ENCODE measurements at places on chromosomes 5 and 9.

DNA sequence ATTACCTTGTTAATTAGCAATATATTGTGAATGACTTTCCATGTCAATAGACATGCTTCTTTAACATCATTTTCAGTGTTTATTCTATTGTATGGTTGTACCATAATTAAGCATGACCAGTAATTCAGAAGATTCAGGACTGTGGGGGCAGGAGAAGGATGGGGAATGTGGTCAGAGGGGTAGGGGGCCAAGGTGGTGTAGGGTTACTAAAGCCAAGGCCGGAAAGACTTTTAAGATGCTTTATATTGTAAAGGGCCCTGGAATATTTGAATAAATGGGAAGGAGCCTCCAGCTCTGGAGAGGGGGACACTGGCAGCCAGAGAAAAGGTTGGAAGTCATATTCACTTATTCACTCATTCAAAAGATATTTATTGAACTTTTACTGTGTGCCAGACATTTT, 115.7 kb downstream of the FGF18 start:
- no peak for DNase-seq

- no peak for DNase-seq
These were observed 59.8 kb downstream of the DOCK2 start for GRCh38 chr5:169696621-169697510.

- no peak for DNase-seq
These were observed 51.3 kb downstream of the LHFPL2 start for GRCh38 chr5:78597068-78597973.

DNA sequence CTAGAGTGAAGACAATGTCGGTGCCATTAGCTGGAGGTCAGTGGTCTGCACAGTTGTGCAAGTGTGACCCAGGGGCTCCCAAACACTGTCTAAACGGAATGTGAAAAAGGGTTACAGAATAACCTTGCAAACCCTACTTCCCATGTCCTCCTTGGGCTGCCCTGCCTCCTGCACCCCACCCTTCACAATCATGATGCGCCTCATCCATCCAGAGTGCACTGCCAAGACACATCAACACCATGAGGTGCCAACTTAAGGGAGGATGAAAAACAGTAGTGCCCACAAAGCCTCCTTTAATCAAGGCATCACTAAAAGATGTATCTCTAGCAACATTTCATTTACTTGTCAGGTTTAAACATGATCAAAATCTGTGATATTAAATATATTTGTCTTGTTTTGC, 87.1 kb downstream of the SETX start:
- DNase-seq = no peak

- DNase-seq = no peak
These were observed 25.6 kb upstream of the ANKRD31 start for GRCh38 chr5:75262271-75262670.

- DNase-seq = no peak
These were observed 18.0 kb downstream of the GABRA6 start for GRCh38 chr5:161703528-161703927.

DNA sequence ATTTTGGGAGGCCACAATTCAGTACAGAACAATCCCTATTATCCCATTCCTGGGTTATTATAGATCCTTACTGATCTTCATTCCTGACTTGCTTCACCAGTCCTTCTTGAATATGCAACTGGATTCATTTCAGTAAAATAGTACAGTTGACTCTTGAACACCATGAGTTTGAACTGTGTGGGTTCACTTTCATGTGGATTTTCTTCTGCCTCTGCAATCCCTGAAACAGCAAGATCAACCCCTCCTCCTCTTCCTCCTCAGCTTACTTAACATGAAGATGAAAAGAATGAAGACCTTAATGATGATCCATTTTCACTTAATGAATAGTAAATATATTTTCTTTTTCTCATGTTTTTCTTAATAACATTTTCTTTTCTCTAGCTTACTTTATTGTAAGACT, 8.3 kb upstream of the PDE8B start:
- DNase-seq = no peak

- no peak for DNase-seq
These were observed 253.7 kb downstream of the SPOCK1 start for GRCh38 chr5:137245438-137245837.

GRCh38 chr5:55037890-55038289, 13.8 kb downstream of the GZMK start:
- DNase-seq = no peak

DNA sequence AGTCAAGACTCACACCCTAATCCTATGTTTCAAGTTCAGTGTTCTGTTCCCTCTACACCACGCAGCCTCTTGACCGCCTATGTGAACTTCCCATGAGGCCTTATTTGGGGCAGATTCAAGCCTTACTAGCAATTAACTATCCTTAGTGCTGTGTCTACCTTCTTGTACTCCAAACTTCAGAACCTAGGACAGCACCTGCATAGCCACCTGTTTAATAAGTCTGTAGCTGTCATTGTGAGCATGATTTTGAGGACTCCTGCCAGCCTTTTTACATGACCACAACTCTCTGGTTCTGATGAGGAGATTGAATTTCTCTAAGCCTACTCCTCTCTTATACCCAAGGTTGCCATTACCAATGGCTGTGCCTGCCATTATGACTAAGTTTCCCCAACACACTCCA, 50.8 kb upstream of the PCSK1 start:
- no peak for DNase-seq

- DNase-seq = no peak
These were observed 173.7 kb upstream of the POU5F2 start for GRCh38 chr5:93915142-93915553.

DNA sequence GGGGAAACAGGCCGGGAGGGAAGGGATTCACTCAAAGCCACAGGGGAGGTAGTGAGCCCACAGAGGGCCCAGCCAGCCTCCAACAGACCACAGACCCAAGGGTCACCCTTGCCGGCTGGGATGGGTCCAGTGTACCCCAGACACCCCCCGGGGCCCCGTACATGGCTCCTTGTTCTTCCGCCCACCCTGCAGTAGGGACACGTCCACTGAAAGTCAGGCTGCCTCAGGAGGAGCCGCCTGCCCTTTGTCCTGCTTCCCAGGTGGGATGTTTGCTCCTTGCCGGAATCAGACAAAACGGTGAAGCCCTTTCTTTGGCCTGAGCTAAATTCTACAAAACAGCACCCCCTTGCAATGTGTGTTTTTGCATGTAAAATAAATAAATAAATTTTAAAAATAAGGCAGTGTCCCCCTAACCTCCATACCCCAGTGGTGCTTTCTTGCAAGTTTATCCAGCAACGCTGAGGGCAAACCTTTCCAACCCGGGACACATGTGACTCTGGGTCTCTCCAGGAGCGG, 25.8 kb downstream of the LHX3 start:
- no peak for DNase-seq

DNA sequence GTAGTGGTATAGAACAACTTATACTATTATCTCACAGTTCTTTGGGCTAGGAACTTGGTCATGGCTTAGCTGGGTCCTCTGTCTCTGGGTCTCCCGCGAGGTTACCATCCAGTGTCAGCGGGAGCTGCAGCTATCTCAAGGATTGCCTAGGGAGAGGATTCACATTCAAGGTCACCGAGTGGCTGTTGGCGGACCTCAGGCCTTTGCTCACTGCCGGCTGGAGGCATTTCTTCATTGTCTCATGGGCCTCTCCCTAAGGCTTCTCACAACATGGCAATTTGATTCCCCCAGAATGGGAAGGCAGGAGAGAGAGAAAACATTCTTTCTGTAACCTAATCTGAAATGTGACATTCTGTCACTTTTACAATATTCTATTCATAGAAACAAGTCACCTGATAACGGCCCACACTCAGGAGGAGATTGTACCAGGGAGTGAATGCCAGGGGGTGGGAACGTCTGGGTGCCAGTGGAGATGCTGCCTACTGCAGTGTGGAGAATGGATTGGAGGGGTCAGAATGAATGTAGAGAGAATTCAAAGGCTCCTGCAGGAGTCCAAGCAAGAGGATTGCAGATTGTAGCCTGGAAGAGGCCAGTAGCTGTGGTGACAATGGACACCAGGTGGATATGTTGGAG, 29.5 kb upstream of the ANKRD18A start:
- DNase-seq = no peak

GRCh38 chr5:124433170-124433569, 313.3 kb downstream of the ZNF608 start:
- DNase-seq = no peak

- no peak for DNase-seq
These were observed 13.6 kb upstream of the IL3 start for GRCh38 chr5:132046880-132047299.

GRCh38 chr5:38420246-38420645, 136.2 kb downstream of the LIFR start:
- no peak for DNase-seq

- no peak for DNase-seq
These were observed 3.8 kb downstream of the OLFML2A start for GRCh38 chr9:124780757-124781151.

DNA sequence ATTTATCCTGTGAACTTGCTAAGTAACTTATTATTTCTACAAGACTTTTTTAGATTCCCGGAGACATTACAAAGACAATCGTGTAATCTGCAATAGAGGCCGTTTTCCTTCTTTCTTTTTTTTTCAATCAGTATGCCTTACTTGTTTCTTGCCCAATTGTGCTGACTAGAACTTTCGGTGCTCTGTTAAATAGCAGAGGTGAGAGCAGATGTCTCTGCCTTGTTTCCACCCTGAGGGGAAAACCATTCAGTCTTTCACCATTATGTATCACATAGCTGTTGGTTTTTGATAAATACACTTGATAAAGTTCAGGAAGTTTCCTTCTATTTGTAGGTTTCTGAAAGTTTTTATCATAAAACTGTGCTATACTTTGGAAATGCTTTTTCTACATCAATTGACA, 10.3 kb downstream of the SPATA31E1 start:
- DNase-seq = no peak

GRCh38 chr9:84897362-84898094, 228.0 kb downstream of the NTRK2 start:
- DNase-seq = no peak

DNA sequence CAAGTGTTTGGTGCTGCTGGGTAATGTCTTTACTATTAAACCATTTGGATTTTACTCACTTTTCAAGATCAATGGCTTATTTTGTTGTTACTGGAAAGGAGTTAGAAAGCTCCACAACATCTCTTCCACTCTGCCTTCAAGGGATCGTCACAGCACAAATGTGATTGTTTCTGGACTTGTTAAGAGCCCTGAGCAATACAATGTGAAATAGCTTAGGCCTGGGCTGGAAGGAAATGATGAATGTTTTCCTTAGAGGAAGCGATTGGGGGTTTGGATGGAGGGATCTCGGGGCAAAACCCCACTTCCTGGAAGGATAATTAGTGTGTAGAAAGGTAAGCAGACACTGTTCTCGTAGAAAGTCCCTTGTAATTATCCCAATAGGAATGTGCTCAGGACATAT, 59.3 kb upstream of the MYO10 start:
- DNase-seq = no peak

GRCh38 chr5:23484096-23484495, 23.3 kb upstream of the PRDM9 start:
- DNase-seq = no peak

DNA sequence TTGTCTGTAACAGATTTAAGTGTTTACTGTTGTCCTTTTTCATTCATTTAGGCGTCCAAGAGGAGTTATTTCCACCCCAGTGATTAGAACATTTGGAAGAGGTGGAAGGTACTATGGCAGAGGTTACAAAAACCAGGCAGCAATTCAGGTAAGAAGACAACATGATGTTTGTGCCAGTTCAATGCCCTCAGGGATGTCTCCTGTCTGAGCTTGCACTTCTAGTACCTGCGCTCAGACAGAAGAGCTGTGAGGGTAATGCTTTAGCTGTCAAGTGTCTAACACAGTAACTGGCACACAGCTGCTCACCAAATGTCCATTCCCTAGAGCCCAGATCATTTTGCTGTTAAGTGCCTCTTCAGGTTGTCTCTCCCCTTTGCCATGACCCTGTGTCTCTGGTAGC, 14.2 kb upstream of the PHF2 start:
- DNase-seq = no peak

DNA sequence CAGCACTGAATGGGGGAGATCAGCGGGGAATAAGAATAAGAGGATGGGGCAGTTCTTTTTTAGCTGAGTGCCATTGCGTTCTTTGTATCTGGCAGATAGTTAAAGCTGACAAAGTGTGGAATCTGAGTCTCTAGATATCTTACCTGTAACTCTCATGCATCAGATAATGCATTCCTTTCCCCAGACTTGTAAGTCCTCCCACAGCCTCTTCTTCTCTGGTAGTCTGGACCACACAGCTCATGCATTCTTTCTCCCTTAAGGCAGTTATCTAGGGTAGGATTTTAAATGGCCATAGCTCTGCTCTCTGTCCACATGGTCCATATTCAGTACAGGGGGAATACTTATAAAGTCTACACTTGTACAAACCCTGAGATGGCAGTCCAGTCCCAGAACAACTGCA, 54.0 kb upstream of the FGF10 start:
- no peak for DNase-seq

GRCh38 chr9:19629488-19629887, 159.3 kb downstream of the SLC24A2 start:
- DNase-seq = no peak

- DNase-seq = no peak
These were observed at the start of gene LRRTM2 for GRCh38 chr5:138874771-138875551. Gene LRRTM2 (minus strand): TSS chr5:138875335. CDS start chr5:138874911, 424 bp downstream.

DNA sequence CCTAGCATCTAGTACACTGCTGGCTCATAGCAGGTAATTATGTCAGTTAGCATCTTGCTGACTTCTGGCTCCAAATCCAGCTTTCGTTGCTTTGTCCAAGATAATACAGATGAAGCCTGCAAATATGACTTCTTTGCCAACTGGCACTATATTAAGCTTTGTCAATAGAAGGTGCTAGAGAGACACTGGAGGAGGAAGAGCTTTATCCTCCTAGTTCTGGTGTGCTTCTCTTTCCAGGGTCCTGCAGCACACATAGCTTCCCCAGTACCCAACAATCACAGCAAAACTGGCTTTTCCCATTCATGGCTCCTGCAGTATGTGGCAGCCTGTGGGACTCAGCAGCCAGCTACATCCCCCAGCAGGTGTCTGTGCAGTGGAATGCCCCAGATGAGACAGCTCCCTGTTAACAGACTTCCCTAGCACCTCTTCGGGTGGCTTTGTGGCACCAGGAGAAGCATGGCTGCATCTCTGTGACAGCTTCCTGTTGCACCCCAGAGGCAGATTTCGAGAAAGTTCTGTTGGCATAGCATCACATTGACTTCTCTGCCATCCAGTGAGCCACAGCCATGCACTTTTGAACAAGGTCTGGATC, 147.8 kb downstream of the OXCT1 start:
- no peak for DNase-seq

GRCh38 chr5:1332461-1333001, 12.4 kb downstream of the CLPTM1L start:
- no peak for DNase-seq

GRCh38 chr9:129761901-129762369, 9.1 kb upstream of the PTGES start:
- no peak for DNase-seq

- no peak for DNase-seq
These were observed 265.4 kb downstream of the DTWD2 start for GRCh38 chr5:118723021-118723338.

DNA sequence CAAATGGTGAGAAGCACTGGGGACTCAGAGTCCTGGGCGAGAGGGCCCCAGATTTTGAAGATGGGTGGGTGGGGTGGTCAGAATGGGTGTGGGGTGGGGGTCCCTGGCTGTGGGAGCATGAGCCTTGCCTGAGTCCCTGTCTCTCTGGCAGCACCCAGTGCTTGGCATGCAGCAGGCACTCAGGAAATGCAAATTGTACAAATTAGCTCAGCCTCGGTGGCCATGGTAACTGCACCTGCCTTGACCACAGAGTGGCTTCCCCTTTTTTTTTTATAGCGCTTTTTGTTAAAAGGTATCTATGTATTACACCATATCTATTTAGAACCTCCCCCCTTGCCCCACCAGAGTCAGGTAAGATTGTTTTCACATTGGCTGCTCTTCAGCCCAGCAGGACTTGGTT, 19.2 kb upstream of the PITX1 start:
- peak; percentile 36 for DNase-seq

- no peak for DNase-seq
These were observed 211.9 kb downstream of the MAN2A1 start for GRCh38 chr5:109901628-109901981.

All from NCI-H1048 (cell line).